ENCODE measurements at places on chromosomes 13 and 19.

DNA sequence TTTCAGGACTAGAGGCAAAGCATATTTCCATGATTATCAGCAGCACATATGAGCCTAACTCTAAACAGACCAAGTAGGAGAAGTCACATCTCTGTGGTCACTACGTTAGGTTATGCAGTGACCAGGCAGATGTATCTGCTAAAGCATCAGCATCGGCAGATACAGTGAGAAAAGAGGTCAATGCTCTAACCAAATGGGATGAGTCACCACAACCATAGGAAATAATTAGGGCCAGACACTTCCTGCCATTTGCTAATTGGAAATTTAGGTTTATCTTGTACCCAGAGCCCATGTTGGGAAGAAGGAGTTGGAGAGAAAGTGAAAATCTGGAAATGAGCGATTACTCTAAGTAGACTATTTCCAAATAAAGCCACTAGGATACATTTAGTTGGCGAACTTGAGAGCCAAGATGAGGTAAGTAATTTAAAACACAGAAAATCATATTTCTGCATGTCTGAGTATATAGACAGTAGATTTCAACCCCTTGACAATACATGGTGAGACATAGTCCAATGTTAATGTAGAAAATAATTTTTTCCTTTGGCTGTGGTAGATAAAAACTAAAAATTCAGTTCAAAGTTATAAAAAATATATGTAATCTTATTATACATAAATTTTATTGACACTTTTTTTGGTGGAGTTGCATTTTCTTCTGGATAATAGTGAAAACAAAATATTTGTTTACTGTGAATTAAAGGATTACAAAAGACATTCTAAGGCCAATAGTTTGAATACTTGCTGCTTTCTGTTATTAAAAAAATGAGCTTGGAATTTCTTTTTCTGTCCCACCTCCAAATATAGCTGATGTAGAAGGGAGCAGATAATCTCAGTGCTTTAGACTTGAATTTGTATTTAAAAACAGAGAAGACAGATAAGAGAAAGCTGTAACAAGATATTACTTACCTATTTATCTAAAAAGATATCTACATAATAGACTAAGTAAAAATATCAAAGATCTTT is 104.4 kb upstream of the CSNK1A1L start:
- no peak for DNase-seq

DNA sequence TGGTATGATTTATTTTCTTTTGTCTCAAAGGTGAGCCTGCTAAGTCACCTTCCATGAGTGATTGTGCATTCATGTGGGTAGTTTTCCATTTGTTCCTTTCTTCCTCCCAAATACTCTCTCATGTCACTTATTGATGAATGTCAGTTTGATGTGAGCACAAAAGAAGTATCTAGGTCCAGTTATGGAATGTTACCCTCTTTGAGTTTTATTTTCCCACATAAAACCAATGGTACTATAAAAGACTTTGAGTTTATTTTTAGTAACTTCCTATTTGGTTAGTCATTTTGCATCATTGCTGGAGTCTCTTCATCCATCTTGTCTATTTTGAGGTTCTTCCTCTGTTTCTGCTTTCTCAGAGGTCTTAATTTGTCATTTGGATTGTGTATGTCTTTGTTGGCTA is 321.3 kb downstream of the GPC6 start:
- no peak for DNase-seq

DNA sequence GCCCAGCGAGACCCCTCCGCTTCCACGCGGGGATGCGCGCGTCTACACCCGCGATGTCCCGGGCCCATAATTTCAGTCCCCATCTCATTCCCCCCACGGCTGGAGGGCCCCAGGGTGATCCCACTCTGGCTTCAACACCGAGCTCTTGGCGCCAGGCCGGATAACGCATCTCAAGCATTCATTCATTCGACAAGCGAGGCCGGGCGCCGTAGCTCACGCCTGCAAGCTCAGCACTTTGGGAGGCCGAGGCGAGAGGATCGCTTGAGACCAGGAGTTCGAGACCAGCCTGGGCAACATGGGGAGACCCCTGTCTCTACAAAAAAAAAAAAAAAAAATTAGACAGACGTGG is 5.9 kb downstream of the ANGPTL6 start:
- DNase-seq = no peak

DNA sequence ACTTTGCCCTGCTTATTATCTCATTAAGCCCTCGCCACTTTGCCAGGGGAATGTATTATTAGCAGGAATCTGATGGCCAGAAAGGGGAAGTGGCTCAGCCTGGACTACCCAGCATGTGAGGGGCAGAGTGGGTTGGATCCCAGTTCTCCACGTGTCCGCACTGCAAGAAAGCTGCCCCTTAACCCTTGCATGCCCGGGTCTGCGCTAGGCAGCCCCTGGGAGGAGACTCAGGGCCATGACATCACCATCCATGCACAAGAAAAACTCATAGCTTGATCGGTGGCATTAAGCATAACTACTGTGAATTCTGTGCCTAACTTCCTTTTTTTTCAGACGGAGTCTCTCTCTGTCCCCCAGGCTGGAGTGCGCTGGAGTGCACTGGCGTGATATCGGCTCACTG is 8.9 kb downstream of the CACNG8 start:
- DNase-seq = no peak

DNA sequence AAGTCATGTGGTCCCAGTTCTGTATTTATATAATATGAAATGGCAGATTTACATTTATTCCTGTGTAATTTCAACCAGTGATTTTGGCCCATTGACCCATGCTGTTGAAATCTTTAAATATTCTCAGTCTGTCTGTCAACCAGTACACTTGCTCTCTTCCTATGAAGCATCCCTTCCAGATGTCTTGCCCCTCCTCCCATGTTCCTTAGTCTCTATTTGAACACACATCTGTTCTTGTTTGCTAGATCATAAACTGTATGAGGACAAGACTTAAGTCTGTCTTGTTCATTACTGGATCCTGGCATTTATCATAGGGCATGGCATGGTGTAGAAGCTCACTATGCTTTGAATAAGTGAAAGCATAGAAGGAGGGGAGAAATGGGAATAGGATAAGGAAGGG is 34.9 kb downstream of the STARD13 start:
- DNase-seq = no peak

Data from epithelial cell of proximal tubule (primary cell).